ENCODE measurements at places on chromosomes 2 and 18.
A peak's percentile ranks its signal among the peaks of the same experiment; 100 is the strongest.

- DNase-seq = no peak
Measured at GRCh38 chr2:41602341-41602740, 445.5 kb upstream of the PKDCC start.

- no peak for DNase-seq
Measured at GRCh38 chr2:205361272-205361671, 321.0 kb upstream of the NRP2 start.

DNA sequence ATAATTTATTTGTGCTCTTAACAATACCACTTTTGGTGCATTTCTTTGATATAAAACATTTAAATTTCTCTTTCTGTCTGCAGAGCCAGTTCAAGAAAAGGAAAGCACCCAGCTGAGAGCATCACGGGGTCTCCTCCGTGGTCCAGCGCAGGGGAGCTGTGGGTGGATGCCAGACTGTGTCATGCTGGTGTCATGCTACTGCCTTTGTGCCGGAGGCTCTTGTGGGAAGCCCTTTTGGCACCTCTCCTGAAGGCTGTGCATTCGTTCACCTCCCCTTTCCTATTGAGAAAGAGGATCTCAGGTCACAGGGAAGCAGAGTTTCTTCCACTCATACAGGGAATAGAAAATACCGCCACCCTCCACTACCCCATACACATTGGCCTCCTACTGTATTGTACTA lies 450.4 kb downstream of the GALR1 start:
- DNase-seq = no peak

DNA sequence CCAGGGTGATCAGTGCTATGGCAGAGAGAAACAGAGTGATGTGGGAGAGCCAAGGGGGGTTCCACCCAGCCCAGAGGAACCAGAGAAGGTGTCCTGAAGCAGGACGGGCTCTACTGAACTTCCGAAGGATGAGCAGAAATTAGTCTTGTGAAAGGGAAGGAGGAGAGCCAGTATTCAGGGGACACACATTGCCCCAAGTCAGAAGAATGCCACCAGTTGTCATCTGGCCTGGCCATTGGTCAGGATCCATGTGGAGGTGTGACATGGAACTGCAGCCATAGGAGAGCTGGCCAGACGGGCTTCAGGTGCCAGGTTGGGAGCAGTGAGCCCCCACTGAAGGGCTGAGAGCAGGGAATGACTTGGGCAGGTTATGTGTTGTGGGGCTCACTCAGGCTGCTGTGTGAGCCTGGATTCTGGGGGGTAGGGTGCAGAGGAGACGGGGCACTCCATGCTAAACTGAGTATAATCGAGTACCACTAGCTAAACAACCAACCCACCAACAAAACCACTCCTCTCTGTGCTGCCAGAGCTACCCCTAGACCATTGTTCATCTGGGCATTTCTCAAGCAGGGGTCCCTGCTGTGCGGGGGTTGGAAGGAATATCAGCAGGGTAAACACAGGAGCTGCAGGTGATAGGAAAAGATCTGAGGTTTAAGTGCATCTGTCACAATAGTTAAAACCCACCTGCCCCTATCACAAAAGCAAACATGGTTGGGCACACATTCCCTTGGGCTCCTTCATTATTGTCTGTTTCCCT lies 25.3 kb downstream of the MARCO start:
- DNase-seq = no peak

DNA sequence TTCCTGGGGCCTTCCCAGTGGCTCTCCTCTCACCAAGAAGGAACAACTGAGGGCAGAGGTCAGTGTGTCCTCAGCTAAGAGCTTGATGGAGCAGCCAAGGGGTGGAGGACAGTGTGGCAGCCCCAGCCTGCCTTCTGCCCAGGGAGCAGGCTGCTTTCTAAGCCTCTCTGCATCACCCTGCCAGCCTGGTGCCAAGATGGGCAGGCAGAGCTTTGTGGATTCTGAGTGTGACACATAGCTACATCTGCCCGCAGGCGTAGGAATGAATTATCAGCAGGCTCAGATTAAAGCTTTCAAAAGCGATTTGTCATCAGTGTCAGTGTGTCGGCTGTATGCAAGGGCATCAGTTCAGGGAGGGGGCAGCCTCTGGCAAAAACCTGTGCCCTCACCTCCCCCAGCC lies 8.7 kb downstream of the MAL start:
- no peak for DNase-seq

DNA sequence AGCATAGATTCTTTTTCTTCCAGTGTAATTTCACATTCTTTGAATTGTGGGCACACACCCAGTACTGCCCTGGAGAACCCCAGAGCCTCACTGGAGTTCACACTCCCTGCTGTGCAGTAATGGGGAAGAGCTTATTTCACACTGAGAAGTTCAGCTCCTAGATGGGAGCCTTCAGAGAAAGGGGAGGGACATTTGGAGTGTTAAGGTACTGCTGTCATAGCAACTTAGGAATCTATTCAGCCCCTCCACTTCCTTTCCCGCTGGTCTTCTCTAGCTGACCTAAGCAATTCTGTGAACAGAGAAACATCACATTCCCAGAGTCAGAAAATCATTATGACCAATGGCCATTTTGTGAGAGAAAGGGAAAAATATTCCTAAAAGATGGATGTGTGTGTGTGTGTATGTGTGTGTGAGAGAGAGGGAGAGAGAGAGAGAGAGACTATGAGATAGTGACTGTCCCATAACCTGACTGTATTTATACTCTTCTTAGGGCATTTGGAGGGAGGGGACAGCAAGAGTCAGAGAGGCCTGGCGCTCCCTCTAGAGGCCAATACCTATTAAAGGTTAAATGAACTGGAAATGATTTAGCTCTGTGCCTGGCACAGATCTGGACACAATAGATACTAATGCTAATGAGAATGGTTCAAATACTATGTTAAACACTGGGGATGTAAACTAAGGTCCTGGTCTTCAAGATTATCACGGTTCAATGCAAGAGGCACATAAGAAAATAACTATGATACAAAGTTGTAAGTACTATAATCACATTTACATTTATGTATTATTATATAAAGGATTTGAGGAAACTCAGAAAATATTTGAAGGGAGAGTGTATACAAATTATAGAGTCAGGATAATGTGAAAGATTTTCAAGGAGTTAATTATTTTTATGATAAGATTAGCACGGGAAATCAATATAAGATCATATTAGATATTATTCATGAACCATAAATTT lies 41.5 kb upstream of the RPE start:
- DNase-seq = peak; percentile 25

- DNase-seq = no peak
Measured at GRCh38 chr2:189662669-189663226, 1.5 kb downstream of the ASNSD1 start.

- no peak for DNase-seq
Measured at GRCh38 chr2:218095853-218096252, 26.8 kb downstream of the RUFY4 start.

GRCh38 chr2:132804051-132804450 lies 134.0 kb upstream of the LYPD1 start:
- no peak for DNase-seq

- no peak for DNase-seq
Measured at GRCh38 chr2:109398366-109399015, 215.3 kb downstream of the SEPTIN10 start.

DNA sequence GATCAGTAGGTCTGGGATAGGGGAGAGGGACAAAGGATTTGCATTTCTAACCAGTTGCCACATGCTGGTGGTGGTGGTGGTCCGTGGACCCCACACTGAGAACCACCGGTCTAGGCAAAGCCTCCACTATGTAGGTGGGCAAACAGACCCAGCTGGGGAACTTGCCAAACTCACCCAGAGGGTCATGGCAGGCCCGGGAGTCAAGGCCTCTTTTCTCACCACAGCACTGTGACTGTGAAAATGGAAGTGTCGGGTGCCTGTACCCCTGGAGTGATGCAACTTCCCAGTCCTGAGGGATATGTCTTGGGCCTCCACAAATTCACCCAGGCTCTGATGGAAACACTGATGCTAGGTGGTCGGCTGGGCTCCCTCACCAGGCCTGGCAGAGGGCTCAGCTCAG lies 101.2 kb upstream of the SMAD2 start:
- no peak for DNase-seq

GRCh38 chr18:45688113-45688512 lies 35.9 kb upstream of the SLC14A1 start:
- DNase-seq = no peak

- no peak for DNase-seq
Measured at GRCh38 chr18:22528291-22528690, 110.6 kb upstream of the CTAGE1 start.

DNA sequence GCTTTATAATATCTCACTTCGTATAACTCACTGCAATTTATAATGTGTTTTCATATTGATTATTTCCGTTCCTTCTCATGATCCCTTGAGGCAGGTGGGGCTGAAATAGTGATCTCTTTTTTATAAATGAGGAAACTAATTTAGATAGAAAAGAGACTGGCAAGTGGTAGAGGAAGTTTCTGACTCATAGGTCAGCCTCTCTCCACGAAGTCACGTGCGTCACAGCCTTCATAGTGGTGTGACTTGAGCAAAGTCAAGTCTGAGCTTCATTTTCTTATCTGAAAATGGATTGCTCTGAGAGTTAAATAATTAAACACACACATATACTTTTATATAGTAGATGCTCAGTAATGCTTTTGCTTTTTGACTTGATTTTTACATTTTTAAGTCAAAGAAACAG lies 19.9 kb downstream of the ABCG5 start:
- no peak for DNase-seq

DNA sequence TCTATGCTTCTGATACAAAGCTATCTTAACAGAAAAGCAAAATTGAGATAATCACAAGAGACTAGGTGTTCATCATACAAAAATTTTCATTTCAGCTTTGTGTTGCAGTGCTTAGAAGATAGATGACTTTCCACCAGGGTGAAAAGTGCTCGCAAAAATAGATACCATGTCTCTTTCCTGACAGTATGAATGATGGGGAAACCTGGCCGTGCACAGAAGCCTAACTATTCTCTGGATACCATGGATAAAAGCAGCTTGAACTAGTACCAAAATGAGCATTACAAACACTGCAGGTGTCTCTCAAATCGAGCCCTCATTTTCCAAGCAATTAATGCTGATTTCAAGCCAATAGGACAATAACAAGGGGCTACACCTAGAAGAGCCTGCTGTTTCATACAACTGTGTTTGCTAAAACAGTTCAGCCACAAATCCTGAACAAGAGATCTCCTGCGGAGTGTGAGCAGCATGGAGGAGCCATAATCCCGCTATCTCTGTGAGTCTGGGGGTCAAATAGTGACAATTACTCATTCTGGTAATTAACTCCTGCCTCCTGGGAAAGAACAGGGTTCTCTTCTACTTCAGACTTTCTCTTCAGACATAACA lies 507.6 kb downstream of the PID1 start:
- no peak for DNase-seq

DNA sequence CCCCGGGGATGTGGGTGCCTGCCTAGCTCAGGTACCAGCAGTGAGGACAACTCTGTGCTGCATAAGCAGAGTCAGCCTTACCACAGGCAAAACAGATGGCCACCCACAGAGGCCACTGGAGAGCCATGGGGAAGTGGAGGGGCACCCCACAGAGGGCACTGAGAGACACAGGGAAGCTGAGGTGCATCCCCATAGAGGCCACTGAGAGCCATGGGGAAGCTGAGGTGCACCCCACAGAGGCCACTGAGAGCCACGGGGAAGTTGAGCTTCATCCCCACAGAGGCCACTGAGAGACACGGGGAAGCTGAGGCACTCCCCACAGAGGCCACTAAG lies 134.1 kb upstream of the EPAS1 start:
- no peak for DNase-seq

DNA sequence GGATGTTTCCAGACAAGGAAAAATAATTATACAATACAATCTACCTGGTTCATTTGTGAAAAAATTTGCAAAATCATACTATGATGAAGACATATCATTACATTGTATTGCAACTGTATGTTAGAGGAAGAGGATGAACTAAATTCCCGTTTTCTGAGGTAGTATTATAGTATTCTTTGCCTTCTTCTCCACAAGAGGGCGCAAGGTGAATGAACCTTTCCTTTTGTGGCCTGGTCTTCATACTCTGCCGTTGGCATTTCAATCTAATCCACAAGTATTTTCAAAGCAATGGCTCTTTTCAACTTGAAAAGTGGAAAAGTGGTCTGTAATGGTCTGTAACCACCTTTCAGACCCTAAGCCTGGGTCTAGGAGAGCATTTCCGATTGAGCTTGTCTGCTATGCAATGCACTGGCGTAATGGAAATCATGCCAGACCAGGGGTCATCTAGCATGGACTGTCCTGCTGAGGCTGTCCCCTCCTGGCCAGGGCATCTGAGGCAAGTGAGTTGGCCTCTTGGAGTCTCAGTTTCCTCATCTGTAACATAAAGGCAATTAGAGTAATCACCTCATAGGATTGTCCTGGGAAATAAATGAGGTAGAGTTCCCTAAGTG lies 30.8 kb upstream of the ZNF396 start:
- peak; percentile 39 for DNase-seq

- DNase-seq = no peak
Measured at GRCh38 chr2:239388236-239389151, 12.3 kb downstream of the HDAC4 start.

- DNase-seq = no peak
Measured at GRCh38 chr2:209808521-209808920, 36.9 kb downstream of the UNC80 start.

GRCh38 chr18:76349067-76349715 lies 145.9 kb downstream of the ZNF516 start:
- DNase-seq = peak; percentile 54

DNA sequence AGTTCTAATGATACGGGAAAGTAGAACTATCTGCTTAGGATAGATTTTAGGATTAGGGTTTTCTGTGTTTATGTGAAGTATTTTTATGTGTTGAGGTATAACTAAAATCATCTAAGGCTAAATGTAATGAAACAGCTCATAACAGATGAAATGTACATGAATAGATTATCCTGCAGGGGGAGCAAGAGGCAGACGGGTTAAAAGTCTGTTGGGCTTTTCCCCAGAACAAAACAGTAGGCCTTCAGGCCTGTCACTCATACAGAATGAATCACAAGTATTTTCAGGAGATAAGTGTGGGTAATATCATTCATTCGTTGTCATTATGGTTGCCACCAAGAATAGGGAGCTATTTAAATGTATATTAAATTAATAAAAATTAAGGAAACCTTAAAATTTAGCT lies 107.9 kb upstream of the IL1R2 start:
- peak; percentile 41 for DNase-seq

GRCh38 chr18:49161627-49162026 lies 210.9 kb upstream of the SMAD7 start:
- no peak for DNase-seq

DNA sequence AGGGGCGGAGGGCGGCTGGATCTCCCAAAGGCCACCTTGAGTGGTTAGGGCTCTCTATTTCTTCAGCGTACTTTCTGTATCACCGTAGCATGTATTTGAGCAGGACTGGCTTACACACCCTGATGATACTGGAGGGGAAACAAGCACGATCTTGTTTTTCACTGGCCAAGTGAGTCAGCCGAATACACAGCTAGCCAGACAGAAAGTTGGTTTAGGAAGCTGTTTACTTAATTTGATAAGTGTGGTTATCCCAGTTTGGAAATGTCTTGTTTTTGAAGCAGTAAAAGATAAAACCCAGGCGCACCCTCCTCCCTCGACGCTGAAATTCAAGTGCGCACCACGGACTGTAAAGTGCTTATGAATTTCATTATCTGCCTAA lies 582 bp downstream of the RIOK3 start:
- DNase-seq = no peak

All from memory B cell (primary cell).